NCI-H1417 treated with DMSO at 0.1 percent for 48 hours (cell line): ENCODE measurements at places on chromosomes 3 and 15.

DNA sequence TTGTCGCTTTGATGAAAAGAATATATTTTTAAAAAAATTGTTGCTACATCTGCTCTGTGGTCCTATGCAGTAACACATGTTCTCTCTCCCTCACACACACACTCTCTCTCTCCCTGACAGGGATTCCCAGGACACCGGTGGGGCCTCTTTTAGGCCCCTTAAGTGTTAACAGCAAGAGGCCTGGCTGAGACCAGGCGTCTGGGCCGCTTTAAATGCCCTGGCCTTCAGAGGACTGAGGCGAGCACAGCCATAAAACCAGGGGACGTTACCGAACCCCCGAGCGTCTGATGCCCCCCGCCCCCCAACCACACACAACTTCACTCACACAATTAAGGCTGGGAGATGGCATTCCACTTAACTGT is 1.7 kb downstream of the BNC1 start:
- DNase-seq: no peak

DNA sequence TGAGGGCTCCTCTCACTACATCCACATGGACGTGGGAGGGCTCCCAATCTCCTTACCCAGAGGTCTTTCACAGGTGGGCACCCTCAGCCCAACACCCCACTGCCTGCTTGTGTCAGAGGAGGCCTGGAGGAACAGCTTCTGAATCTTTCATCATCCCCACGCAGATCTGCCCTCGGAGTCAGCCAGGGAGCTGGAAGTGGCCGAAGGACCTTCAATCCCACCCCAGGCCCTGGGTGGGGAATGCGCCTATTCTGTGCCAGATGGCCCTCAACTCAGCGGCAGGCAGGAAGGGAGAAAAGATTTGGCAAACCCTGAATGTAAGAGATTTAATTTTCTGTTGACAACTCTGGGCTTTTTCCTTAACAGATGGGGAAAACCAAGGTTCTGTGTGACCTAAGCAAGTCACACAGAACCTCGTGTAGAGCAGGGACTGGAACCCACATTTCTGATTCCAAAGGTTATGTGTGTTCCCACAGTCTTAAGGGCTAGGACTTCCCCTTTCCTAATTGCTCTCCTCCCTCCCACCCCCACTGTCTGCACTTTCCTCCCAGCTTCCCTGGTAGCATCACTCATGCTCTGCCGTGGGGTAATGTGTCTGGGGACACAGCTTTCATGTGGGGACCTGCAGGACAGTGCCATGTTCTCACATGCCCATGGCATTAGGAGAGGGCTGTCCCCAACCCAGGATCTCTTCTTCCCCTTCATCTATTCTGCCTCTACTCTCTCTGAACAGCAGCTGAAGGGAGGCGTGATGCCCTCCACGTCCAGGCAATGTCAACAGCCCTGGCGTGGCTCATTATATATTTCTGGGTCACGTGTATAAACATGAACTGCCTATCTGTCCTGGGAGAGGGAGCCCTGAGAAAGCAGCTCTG is 98.1 kb downstream of the SEMA5B start:
- DNase-seq: no peak

DNA sequence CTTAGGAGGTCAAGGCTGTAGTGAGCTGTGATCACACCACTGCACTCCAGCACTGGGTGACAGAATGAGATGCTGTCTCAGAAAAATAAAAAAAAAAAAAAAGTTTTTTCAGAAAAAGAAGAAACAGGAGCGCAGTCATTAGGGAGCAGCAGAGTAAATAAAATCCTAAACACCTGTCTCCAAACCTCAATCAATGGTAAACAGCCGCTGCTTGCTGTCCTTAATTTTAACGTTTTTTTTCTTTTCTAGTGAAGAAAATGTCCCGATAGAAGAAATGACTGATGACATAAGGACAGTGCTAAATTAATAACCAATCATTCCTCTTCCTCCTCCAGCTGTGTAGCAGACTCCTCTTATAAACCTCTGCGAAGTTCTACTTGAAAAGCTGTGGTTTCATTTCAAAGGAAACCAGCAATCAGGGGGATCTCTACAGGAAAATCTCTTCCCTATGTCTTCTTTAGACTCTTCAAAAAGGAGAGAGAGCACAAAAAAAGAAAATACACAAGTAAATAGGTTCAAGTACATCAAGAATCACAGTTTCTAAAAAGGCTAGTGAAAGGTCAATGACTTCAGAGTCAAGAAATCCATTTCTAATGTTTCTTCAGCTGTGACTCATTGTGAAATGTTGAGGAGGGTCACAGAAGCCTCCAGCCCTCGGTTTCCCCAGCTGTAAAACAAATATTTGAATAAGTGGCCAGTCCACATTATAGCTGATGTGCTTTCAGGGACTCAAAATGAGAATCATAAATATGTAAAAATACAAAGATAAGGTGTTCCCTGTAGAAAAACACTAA is 127.6 kb downstream of the TMCO5A start:
- no peak for DNase-seq

GRCh38 chr3:155676252-155676981 is 68.5 kb downstream of the PLCH1 start:
- DNase-seq: no peak

GRCh38 chr3:63168179-63168578 is 109.9 kb upstream of the SYNPR start:
- DNase-seq: no peak

GRCh38 chr15:89728254-89728653 is 22.8 kb downstream of the MESP1 start:
- no peak for DNase-seq

DNA sequence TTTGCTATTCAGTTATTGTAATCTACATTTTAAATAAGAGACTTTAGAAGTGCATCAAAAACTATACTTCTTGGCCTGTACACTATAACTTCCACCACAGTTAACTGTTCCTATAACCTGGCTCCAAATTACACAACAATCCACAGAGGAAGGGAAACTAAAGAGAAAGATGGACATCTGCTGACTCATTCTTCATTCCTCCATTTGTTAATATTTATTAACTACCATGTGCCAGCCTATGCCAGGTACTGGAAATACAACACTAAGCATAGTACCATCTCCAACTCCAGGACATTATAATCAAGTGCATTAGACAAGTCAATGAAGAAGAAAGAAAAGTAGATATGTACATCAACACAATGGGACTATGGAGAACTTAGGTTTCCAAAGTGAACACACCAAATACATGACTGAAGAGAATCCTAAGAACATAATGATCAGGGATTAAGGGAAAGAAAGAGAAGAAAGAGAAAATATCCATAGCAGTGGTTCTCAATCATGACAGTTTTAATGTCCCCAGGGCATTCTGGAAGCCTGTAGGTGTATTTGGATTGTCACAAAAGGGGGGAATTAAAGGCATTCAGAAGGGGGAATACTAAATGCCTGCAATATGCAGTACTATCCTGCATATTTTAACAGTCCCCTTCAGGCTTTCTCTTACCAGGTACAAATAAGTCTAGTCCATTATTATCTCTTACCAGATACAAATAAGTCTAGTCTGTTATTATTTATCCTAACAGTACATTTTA is 8.9 kb downstream of the ICE2 start:
- no peak for DNase-seq

GRCh38 chr3:119592861-119593260 is 4.8 kb upstream of the PLA1A start:
- no peak for DNase-seq

DNA sequence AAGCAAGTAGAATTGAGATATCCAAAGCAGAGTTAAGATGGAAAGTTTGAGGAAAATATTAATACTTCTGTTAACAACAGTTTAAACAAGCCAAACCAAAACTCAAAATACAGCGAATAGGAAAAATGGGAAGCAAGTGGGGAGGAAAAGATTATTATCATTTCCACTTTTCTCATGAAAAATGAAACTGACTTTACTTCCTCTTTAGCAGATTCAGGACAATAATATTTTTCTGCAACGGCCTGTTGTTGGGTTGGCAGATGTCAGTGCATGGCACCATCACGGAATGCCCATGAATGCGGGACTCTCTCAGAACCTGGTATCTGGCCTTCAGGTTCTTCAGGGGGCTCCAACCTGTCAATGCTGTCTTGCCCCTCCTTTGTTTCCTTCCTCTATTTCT is 11.1 kb downstream of the ANKUB1 start:
- no peak for DNase-seq

DNA sequence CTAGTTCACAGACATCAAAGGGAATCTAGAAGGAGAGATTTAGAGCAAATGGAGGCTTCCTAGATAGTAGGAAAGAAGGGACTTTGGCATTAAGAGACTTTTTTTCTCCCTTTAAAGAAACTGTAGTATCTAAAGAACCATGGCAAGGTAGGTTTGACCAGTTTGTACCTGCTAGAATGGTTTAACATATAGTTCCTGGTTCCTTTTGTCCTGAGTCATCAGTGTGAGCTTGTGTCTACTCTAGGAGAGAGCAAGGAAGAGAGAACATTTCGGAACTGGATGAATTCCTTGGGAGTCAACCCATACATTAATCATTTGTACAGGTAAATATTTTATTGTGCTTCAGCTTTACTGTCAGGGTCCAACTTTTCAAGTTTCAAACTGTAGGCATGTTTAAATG is 29.6 kb upstream of the TRPC1 start:
- DNase-seq: no peak

DNA sequence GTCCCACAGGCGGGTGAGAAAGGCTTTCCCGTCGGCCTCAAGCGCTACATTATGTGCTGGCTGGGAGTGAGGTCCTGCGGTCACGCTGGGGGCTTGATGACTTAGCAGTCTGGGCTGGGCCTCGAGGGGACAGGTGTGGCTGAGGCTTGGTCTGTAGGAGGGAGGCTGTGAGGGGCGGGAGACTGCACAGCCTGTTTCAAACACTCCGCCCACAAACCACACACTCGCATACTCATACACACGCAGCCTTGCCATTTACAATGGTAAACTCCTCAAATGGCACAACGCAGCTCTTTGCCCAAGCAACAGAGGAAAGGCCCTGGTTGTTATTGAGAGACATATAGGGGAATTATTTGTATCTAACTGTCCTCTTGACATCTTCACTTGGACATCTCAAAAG is 32.4 kb upstream of the RASGRF1 start:
- DNase-seq: no peak

DNA sequence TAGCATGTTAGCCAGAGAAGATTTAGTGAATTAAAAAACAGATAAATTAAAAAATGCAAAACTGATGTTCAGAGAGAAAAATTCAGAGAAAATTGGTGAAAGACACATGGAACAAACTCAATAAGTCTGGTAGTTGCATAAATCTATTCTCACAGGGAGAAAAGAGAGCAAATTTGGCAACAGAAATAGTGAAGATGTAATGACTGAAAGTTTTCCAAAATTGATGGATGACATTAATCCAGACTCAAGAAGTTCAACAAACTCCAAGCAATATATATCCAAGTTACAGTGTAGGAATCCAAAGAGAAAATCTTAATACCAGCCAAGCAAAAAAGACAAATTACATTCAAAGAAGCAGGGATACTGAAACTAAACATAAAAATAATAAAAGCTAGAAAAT is 302.7 kb upstream of the ARPP21 start:
- no peak for DNase-seq

GRCh38 chr15:51092480-51093040 is 2.1 kb downstream of the TNFAIP8L3 start:
- no peak for DNase-seq

GRCh38 chr3:86845726-86846125 is 145.2 kb downstream of the VGLL3 start:
- no peak for DNase-seq

DNA sequence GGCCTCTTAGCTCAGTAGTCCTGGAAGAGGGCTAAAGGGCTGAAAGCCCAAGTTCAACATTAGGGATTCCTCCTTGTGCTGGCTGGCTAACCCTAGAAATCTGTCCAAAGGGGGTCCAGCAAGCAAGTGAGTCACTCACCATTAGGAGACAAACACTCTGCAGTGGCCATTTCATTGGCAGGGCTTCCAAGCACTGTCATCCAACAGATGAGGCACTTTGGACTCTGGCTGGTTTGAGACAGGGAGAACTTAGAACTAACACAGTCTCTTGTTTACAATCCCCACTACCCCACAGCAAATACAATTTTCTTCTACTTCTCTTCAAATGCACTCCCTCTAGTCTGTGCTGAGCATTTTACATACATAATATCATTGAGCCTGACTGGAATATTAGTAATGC is 10.1 kb upstream of the WNT5A start:
- DNase-seq: no peak

DNA sequence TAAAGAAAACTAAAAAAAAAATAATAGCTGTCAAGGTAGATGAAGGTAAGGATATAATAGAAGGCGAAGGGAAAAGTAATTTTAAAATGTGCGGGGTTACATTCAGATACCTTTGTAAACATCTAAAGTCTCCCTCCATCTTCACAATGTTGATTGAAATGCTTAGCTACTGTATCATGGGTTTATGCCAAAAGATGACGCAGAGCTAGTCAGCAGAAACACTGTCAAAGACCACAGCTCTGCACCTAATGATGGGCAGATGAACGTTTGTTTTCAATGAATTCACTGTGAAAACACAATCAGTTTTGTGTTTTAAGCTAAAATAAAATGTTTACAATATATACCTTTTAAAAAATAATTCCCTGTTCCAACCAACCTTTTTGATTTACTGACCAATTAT is 61.2 kb downstream of the RFTN1 start:
- no peak for DNase-seq

- no peak for DNase-seq
These were observed 45.9 kb upstream of the LIMD1 start for GRCh38 chr3:45548681-45549075.

DNA sequence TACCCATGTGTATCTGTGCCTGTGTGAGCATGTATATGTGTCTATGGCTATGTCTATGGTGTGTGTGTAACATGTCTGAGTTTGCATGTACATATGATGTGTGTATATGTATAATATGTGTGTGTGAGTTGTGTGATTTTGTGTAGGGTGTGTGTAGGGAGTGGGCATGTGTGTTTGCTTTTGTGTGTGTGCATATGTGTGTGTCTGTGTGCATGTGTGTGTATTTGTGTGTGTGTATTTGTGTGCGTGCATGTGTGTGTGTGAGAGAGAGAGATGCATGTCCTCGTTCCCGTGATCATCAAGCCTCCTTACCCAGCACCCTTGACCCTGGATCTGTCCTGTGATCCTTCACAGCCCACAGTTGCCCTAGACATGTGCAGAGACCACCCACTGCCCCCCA is 79.5 kb downstream of the LINGO1 start:
- DNase-seq: no peak

DNA sequence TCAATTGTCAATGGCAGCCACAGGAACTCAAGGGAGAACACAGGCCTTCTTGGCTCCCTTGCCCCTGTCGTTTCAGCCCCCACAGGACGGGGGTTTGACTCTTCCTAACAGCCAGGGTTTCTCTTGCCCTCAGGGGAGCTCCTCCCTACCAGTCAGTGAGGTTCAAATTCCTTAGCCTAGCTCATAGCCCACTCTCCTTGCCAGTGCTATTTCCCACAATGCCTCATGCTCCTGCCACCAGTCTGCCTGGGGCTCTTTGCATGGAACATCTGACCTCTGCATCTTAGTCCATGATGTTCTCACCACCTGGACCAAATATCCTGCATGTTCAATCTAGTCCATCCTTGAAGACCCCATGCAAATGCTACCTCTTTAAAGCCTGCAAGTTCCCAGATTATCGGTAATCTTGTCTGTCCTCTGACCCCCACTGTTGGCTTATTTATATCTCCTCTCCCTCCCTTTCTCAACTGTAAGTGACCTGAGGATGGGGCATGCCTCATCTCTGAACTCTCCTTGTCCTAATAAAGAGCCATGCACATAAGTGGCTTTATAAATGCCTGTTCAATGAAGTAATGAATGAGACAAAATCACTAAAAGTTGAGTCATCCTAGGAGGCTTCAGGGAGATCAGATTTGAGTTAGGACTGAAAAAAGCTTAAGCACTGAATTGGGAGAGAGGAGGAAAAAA is 78.0 kb downstream of the MYO1E start:
- no peak for DNase-seq
